ENCODE measurements at places on chromosomes 11 and 22.

DNA sequence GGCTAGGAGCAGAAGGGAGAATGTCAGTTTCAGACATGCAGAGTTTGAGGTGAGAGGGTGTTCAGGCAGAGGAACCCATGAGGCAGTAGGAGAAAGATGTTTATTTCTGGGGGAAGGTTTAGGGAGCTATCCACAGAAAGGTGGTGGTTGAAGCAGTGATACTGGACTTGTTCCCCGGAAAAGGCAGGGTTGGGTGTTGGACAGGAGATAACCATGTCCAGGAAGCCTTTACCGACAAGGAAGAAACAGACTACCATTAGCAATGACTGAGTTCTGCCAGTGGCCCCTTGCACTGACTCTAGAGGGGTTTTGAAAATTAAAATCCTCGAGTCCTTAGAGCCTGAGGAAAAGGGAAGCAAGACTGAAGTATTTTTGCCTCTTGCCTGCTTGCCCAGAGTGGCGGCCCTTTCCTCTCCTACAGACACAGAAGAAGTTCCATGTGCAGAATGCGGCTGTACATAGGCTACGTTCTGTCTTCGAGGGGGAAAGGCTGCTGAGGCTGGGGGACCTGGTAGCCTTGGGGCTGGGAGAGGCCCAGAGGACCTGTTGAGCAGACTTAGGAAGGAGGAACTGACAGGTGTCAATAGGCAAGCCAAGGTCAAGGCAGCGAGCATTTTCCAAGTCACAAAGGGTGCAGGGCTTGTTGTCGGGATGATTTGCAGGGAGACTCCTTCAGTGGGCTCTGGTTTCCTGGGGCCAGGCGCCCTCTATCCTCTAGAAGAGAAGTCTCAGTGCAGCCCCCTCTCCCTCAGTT is 146.7 kb downstream of the LDLRAD3 start:
- DNase-seq: no peak

DNA sequence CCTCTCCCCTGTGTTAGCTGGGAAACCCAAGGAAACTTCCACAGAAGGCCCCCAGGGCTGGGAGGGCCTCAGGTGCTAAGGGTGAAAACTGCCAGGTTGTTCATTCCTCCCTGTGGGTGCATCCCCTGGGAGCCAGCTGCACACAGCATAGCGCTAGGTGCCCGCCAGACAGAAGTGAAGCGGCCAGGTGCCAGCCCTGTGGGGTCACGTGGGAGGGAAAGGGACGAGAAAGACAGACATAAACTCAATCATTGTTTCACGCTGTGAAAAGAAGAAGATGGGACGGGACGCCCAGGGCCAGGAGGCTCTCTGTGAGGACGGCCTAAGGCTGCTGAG is 31.6 kb upstream of the HMOX1 start:
- no peak for DNase-seq

- no peak for DNase-seq
Measured at GRCh38 chr11:107439586-107440167, 17.9 kb downstream of the CWF19L2 start.

GRCh38 chr11:2142762-2143202 is 3.6 kb upstream of the IGF2 start:
- no peak for DNase-seq

- no peak for DNase-seq
Measured at GRCh38 chr11:111361052-111361801, 17.8 kb downstream of the POU2AF1 start.

DNA sequence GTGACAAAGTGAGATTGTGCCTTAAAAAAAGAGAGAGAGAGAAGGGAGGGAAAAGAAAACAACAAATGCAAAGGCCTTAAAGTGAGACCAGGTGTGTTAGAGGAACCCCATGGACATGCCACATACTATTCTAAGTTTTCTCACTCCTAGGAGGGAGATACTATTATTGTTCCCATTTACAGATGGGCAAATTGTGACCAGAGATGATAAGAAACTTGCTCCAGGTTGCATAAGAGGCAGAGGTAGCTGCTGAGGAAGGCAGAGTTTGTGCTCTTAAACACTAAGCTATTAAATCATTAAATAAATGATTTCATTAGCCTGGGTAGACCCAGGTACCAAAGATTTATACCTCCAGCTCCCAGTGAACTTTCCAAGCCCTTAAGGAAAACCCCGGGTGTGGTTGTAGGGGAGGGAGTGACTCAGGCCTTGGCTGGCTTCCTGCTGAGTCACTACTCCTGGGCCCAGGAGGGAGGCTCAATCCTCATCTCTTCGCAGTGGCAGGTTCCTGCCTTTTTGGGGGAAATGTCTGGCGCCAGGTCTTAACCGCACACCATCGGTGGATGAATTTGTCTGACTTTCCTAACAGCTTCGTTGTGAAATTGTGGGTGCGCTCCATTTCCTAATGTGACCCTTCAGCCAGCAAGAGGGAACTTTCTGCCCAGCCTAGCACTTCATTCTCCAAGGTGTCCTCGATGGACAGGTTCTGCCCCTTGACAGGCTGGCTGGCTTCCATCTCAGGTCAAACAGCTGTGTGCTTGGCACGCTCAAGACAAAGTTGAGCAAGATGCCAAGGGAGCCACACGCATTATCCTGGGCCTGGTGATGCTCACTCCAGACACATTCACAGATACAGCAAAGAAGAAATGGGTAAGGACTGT is 33.4 kb upstream of the PTPRJ start:
- DNase-seq: no peak

- no peak for DNase-seq
Measured at GRCh38 chr22:23190526-23190925, 10.2 kb downstream of the BCR start.

- DNase-seq: no peak
Measured at GRCh38 chr11:91209751-91210150, 986.9 kb upstream of the CHORDC1 start.

DNA sequence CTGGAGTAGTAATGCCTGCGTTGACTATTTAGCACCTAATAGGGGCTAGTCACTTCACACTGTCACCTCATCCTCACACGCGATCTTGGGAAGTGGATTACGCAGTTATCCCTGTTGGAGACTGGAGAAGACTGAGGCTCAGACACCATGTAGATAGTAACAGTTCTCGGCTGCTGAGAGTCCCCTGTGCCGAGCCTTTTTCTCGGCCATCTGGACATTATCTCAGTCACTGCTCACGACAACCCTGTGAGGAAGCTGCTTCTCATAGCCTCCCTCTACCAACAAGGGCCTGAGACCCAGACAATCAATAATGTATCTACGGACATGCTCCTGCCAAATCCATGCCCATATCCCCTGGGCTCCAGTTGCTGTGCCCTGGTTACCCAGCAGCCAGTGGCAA is 25.9 kb downstream of the SCUBE1 start:
- no peak for DNase-seq

GRCh38 chr11:84819128-84819527 is 808.0 kb downstream of the DLG2 start:
- DNase-seq: no peak

- DNase-seq: no peak
Measured at GRCh38 chr11:124207102-124207792, 24.1 kb downstream of the OR10D3 start.

GRCh38 chr11:81602508-81602907 is 1131.2 kb downstream of the FAM181B start:
- no peak for DNase-seq

- no peak for DNase-seq
Measured at GRCh38 chr22:45830531-45831245, 146.3 kb downstream of the WNT7B start.

GRCh38 chr11:34331329-34331728 is 26.5 kb downstream of the ABTB2 start:
- no peak for DNase-seq

GRCh38 chr22:38940811-38941384 is 16.5 kb upstream of the APOBEC3A start:
- DNase-seq: no peak

- DNase-seq: no peak
Measured at GRCh38 chr22:21457023-21457787, 10.0 kb upstream of the TMEM191C start.

DNA sequence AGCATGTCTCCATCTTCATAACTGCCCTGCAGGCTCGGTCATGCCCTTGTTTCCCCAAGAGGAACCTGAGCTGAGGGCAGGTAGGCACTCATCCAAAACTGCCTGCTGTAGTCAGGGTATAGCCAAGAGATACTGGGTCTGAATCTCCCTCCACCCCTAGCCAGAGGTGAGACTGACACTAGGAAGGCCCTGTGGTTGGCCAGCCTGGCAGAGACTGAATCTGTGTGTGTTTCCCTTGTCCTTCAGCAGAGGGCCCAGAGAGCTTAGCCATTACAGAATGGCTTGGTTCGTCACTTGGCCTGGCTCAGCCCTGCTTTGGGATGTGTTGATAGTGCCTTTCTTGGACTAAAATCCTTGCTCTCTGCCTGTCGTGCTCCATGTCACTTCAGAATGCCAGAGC is 79.3 kb upstream of the SUSD2 start:
- DNase-seq: peak; percentile 14

- DNase-seq: no peak
Measured at GRCh38 chr22:19960491-19961200, 19.0 kb upstream of the TXNRD2 start.

GRCh38 chr22:29031227-29032011 is 30.2 kb downstream of the C22orf31 start:
- no peak for DNase-seq

DNA sequence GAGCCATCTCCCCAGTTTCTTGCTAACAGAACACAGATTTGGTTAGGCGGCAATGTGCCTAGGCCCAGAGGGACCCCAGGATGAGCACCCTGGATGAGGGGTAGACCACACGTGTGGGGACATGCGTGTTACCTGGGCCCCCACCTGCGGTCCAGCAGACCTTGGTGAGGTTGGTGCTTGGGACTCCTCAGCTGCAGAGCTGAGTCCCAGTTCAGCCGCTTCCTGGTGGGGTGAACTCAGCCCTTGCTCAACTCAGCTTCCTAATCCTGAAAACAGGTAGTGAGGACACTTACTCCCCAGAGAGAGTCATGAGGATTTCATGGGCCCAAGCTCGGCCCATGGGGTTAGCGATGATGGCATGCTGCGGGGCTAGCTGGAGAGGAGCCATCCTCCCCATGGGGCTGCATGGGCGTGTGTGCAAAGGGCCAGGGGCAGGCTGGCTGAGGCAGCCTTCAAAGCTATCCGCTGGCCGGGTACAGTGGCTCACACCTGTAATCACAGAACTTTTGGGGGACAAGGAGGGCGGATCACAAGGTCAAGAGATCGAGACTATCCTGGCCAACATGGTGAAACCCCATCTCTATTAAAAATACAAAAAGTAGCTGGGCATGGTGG is 46.9 kb upstream of the SHISAL1 start:
- no peak for DNase-seq

- DNase-seq: no peak
Measured at GRCh38 chr22:50581950-50582492, 628 bp downstream of the CHKB start.

- DNase-seq: no peak
Measured at GRCh38 chr22:17804331-17805080, 30.2 kb upstream of the BID start.

GRCh38 chr22:20437613-20438426 is at the start of gene SCARF2:
Gene SCARF2 (minus strand): TSS chr22:20437825. CDS start chr22:20437754, 71 bp downstream.
- peak; percentile 41 for DNase-seq

GRCh38 chr11:69033431-69033830 is 15.3 kb upstream of the TPCN2 start:
- DNase-seq: no peak

DNA sequence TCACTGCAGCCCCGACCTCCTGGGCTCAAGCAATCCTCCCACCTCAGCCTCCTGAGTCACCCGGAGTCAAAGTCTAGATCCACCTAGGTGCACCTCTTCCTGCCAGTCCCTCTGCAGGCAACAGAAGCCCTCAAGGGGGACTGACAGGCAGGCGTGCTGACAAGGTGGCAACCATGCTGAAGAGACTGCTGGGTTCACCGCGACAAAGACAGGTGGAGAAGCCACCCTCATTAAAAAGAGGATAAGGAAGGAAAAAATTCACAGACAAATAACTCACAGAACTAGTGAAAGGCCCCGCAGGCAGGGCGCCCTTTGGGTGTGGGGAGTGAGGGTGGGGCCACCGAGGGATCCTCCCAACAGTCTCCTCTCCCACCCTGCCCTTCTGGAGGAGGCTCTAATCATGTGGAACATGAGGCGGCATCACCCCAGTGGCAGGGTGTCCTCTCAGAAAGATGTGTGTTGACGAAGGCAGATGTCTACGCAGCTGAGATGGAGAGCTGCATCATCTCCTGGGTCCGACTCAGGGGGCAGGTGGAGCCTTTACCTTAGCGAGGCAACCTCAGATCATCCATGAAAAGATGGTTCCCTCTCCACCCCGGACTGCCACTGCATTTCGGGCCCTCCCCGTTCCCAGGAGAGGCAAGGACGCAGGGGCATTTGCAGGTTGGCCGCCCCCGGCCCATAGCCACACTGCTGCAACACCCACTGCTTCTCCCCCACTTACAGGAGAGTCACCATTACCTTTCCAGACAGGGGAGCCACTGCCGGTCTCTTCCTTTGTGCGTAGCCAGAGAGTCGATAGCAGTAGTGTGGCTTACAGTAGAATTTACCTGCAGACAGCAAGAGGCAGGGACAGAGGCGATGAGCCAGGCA is 91.2 kb upstream of the BID start:
- DNase-seq: no peak

- no peak for DNase-seq
Measured at GRCh38 chr22:26918226-26918625, 260.8 kb downstream of the MIAT start.

DNA sequence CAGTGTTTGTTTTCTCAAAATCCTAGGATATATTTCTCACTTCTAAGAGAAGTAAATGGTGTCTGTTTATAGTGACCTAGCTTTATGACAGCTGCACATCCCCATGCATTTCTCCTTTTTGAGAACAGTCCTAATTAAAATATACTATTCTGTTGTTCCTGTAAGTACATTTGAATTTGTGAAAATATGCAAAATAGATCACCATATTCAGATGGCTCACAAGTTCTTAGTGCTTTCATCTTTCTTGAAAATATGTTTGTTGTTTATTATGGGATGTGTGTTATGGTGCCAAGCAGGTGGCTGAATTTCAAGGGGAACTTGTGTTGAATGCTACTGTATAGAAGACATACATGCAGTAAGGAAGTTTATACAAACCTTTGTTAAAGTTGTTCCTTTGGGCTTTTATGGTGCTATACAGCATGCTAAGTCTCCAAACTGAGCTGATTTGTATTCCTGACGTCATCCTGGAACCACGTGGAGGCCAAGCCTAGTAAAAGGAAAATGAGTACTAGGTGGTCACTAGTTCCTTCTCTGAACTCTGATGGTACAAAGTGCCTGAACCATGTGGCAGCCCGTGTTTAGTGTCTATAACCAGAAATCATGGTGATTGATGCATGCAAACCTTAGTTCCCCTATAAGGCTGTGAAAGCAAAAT is 7.8 kb upstream of the VSTM5 start:
- no peak for DNase-seq

DNA sequence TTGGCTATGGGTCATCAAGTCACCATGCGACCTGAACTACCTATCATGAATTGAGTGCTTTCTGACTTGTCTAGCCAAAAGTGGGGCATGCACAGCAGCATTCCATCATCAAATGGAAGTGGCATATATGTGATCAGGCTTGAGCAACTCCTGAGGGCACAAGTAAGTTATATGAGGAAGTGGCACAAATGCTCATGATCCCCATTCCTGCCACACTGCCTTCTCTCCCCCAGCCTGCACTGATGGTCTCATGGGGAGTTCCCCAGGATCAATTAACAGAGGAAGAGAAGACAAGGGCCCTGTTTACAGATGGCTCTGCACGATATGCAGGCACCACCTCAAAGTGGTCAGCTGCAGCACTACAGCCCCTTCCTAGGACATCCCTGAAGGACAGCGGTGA is 21.8 kb downstream of the MS4A4E start:
- DNase-seq: no peak

GRCh38 chr11:61781585-61781984 is 10.8 kb downstream of the TMEM258 start:
- DNase-seq: no peak
